SK-MEL-5 (cell line): ENCODE measurements at places on chromosomes 7 and 10. TPM values are rescaled to one million over a fixed set of nuclear protein-coding genes. Genes with fewer than 3 reads are reported as not detected.

Gene LAMB4
- 0.11 and 0.32 TPM in 2 replicates for total RNA-seq

Gene CYP2W1
- not detected in 2 replicates for total RNA-seq

Gene DOCK4
- total RNA-seq, result 12.7 and 17.9 TPM in 2 replicates

Gene DOCK1
- 22.7 and 25.1 TPM in 2 replicates for total RNA-seq

Gene THNSL1
- 11.5 and 11.9 TPM in 2 replicates for total RNA-seq

Gene NYAP1
- total RNA-seq, result 0.53 and 0.61 TPM in 2 replicates

Gene NPFFR1
- not detected in 2 replicates for total RNA-seq

Gene CPA4
- total RNA-seq, result 0.11 and 0.16 TPM in 2 replicates

Gene SVOPL
- total RNA-seq, result not detected in 2 replicates

Gene TTYH3
- total RNA-seq, result 156 and 169 TPM in 2 replicates

Gene RBP3
- total RNA-seq, result not detected in 2 replicates

Gene MSMB
- not detected in 2 replicates for total RNA-seq

Gene TMEM225B
- total RNA-seq, result 0.53 TPM in 1 of 2 replicates, not detected in the other

Gene LIPA
- 68.2 and 76.1 TPM in 2 replicates for total RNA-seq

Gene MKX
- total RNA-seq, result not detected in 2 replicates

Gene CFTR
- 0.53 and 0.59 TPM in 2 replicates for total RNA-seq

Gene ABCA13
- 3.8 and 4.1 TPM in 2 replicates for total RNA-seq

Gene TRIL
- total RNA-seq, result 0.03 TPM in 2 replicates

Gene MDH2
- total RNA-seq, result 173 and 184 TPM in 2 replicates

Gene MCM10
- total RNA-seq, result 11.6 and 12.5 TPM in 2 replicates

Gene CHAT
- total RNA-seq, result not detected in 2 replicates

Gene CDHR3
- 3.1 and 5.1 TPM in 2 replicates for total RNA-seq

Gene ESYT2
- 95.2 and 97.7 TPM in 2 replicates for total RNA-seq

Gene FAM13C
- 0.21 and 0.67 TPM in 2 replicates for total RNA-seq

Gene PRSS37
- total RNA-seq, result 0.13 TPM in 1 of 2 replicates, not detected in the other

Gene CAMK2B
- 0.13 and 0.37 TPM in 2 replicates for total RNA-seq

Gene ERVW-1
- total RNA-seq, result not detected in 2 replicates

Gene HOXA9
- total RNA-seq, result not detected in 2 replicates

Gene CRPPA
- 1.9 and 2.5 TPM in 2 replicates for total RNA-seq

Gene OPN1SW
- not detected in 2 replicates for total RNA-seq

Gene FAM25C
- not detected in 2 replicates for total RNA-seq
